ENCODE measurements at places on chromosomes 11 and 22.

- DNase-seq = no peak
Measured at GRCh38 chr22:19991645-19992451, 24.8 kb downstream of the ARVCF start.

- no peak for DNase-seq
Measured at GRCh38 chr22:35894464-35894878, 134.2 kb downstream of the RBFOX2 start.

DNA sequence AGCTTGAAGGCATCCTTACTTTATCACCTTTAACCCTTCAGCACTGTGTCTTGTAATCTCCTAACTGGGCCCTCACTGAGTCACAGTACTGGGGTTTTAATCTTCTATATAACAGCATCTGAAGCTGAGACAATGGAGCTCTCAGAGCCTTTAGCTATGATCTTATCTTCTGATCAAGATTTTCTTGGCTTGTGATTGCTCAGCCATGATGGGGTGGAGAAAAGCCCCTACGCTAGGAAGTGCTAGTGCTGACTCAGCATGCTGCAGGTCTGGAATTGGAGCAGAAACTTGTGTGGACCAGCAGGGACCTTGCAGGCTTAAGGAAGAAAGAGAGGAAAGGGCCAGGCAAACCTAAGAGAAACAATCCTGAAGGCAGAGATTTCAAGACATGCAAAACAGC, 71.7 kb upstream of the EED start:
- no peak for DNase-seq

DNA sequence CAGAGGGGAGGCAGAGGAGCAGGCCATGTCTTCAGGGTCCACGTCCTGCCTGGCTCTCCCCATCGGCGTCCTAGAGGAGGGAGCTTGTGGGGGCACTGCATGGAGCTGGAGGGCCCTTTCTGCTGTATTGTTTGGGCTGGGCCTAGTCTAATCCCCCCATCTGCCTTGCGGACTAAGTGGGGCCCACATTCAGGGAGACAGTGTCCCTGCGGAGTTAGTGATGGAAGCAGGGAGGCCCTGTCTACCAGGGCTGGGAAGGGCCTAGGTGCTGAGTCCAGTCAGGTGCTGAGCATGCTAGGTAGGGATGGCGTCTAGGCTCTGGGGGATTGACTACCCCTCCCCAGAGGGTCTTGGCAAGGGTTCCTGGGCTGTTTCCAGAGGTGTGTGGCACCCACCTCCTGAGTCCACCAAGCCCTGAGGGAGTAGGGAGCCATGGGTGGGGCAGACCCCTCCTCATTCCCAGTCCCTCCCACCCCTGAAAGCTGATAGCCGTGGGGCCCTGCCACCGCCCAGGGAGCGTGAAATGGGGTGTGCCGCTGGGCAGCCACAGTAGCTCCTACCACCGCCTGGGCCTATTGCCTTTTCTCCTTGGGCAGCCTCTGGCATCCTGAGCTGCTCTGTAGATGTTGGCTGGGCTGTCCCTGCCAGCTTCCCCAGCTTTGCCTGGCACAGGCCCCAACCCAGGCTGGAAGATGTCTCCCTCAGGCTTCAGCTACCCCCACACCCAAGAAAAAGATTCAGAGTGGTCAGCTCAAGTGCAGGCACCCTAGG, 1.9 kb upstream of the POLD4 start:
- no peak for DNase-seq

DNA sequence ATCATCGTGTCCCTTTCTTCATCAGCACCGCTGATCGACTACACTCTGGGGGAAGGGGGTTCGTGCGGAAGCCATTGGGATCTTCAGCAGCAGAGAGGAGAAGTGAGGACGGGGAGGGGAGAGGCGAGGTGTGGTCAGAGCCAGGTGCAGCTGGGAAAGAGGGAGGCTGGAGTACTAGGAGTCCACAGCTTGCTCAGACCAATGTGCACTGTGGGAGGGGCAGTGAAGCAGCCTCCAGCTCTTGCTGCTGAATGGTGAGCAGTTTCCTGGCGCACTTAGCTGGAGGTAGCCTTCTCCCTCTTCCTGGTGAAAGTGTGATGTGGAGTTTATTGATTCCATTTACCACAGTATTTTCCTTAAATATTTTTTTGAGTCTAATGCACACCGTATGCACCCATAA, 99.0 kb upstream of the NECTIN1 start:
- no peak for DNase-seq
